ENCODE measurements at places on chromosomes 5 and 9.
A peak's percentile ranks its signal among the peaks of the same experiment; 100 is the strongest.

- no peak for DNase-seq
Measured at GRCh38 chr5:97623441-97623840, 440.4 kb upstream of the RIOK2 start.

- peak; percentile 2 for DNase-seq
Measured at GRCh38 chr5:66769839-66770617, 173.8 kb downstream of the MAST4 start.

GRCh38 chr9:121120386-121120785, 45.6 kb downstream of the CNTRL start:
- DNase-seq = no peak

GRCh38 chr5:180648658-180649296, 623 bp downstream of the FLT4 start:
- DNase-seq = peak; percentile 14
